ENCODE measurements at places on chromosomes 7 and 10. TPM values are rescaled to one million over a fixed set of nuclear protein-coding genes. Genes with fewer than 3 reads are reported as not detected.

PAPOLB gene
- not detected for total RNA-seq

FGL2 gene
- total RNA-seq: 6.1 TPM

HOXA11 gene
- not detected for total RNA-seq

POLR2J gene
- total RNA-seq: 44.4 TPM

FZD8 gene
- total RNA-seq: 0.63 TPM

HABP2 gene
- total RNA-seq: not detected
